PC-9 (cell line): ENCODE measurements at places on chromosomes 2 and 18. TPM values are rescaled to one million over a fixed set of nuclear protein-coding genes. Genes with fewer than 3 reads are reported as not detected.
A peak's percentile ranks its signal among the peaks of the same experiment; 100 is the strongest.

- no peaks in the 10 kb centered on the region for H3K36me3 ChIP-seq
- no peak overlapping the region for H3K4me3 ChIP-seq
- H3K27me3 ChIP-seq: no peaks in the 10 kb centered on the region
- H3K27ac ChIP-seq: peak overlapping the region; percentile 11; the same call in 1 of the 2 replicates
- no peak for DNase-seq
These were observed 105.0 kb downstream of the NEDD4L start for GRCh38 chr18:58148954-58149471.

TRPM8 gene
- 0.48 and 2.1 TPM in 2 replicates for total RNA-seq

GRCh38 chr18:56538746-56539145 lies 99.6 kb downstream of the TXNL1 start:
- no peak overlapping the region for H3K4me3 ChIP-seq
- H3K27ac ChIP-seq: no peak overlapping the region
- no peaks in the 10 kb centered on the region for H3K36me3 ChIP-seq
- H3K27me3 ChIP-seq: no peaks in the 10 kb centered on the region
- no peak for DNase-seq

- H3K4me3 ChIP-seq: no peak overlapping the region
- DNase-seq: no peak
- no peaks in the 10 kb centered on the region for H3K27me3 ChIP-seq
- peaks cover 2% of the 10 kb centered on the region; the same call in 1 of the 2 replicates for H3K4me1 ChIP-seq
- no peaks in the 10 kb centered on the region for H3K36me3 ChIP-seq
These were observed 7.3 kb upstream of the AMMECR1L start for GRCh38 chr2:127893033-127893432.

DNA sequence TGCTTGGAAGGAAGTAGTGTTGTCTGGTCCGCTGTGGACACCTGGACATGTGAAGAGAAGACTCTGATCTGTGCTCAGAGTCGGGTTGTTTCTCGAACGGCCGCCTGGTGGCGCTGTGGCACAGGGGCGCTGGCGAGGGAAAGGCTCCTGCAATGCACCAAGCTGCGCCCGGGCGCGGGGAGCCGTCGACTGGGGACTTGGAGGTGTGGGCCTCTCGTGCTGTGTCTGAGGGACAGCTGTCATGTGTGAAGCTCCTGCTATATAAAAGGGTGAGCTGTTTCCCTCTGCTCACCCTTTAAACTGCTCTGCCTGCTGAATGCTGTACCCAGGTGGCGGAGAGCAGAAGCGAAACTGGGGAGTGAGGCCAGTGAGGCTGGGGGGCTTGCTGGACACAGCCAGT lies 44.0 kb downstream of the GNAL start:
- H3K4me3 ChIP-seq: peak overlapping the region; percentile 25; the same call in 1 of the 2 replicates
- H3K36me3 ChIP-seq: no peaks in the 10 kb centered on the region
- H3K4me1 ChIP-seq: no peaks in the 10 kb centered on the region
- H3K27ac ChIP-seq: no peak overlapping the region
- DNase-seq: peak; percentile 80

DNA sequence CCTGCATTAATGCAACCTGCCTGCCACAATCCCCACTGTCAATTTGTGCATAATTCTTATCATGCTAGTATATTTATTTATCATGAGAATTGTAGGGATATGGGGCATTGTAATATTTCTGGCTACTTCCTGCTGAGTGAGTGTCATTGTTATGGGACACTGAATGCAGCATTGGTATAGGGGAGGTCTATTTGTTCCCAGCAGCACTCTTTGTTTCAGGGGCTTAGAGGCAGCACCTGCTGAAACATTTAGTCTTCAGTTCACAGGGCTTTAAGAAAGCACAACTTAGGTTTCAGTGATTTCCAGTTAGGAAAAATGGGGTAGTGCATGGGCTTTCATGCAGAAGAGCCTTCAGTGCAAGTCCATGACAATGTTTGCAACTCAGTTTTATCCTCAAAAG lies 23.6 kb downstream of the SULT1C3 start:
- H3K27me3 ChIP-seq: no peaks in the 10 kb centered on the region
- no peaks in the 10 kb centered on the region for H3K36me3 ChIP-seq
- H3K27ac ChIP-seq: no peak overlapping the region
- peaks cover 15% of the 10 kb centered on the region for H3K4me1 ChIP-seq
- H3K4me3 ChIP-seq: no peak overlapping the region

GRCh38 chr2:102155703-102156515 lies 13.4 kb downstream of the IL1R1 start:
- no peaks in the 10 kb centered on the region for H3K27me3 ChIP-seq
- DNase-seq: peak; percentile 96
- H3K27ac ChIP-seq: peak overlapping the region; percentile 64
- H3K4me3 ChIP-seq: no peak overlapping the region
- peaks cover 45% of the 10 kb centered on the region for H3K4me1 ChIP-seq

PIEZO2 gene
- total RNA-seq: not detected in 2 replicates

FAM210A gene
- 27.3 and 29.3 TPM in 2 replicates for total RNA-seq

DNA sequence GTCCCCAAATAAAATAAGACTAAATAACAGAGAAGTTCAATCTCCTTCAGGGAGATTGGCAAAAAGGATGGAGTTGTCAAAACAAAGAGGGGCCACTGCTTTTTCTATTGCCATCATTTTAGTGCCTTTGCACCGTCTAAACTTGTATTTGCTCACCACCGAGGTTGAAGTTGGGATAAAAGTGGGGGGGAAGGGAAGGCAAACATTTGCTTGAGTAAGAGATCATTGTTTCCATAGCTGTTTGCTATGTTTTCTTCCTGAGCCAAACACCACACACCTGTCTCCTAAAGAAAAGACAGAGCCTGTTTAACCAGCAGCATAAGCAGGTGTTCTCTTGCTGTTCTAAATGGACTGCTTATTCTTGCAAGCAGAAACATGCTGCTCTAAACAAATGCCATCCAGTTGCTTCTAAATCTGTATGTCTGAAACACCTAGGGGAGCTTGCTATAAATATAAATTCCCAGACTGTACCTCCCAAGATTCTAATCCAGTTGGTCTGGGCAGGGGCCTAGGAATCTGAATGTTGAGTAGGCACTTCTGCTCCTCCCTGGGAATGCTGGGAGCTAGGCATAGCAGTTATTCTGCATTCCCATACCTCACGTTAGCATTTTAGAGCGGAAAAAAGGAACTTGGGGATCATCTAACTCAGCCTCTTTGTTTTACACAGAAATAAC lies 179.4 kb upstream of the ARL4C start:
- no peaks in the 10 kb centered on the region for H3K36me3 ChIP-seq
- DNase-seq: no peak
- H3K27me3 ChIP-seq: no peaks in the 10 kb centered on the region
- peaks cover 76% of the 10 kb centered on the region for H3K4me1 ChIP-seq
- H3K4me3 ChIP-seq: no peak overlapping the region

- peaks cover 7% of the 10 kb centered on the region; the same call in 1 of the 2 replicates for H3K4me1 ChIP-seq
- no peak overlapping the region for H3K4me3 ChIP-seq
- DNase-seq: no peak
- peaks cover 55% of the 10 kb centered on the region for H3K36me3 ChIP-seq
These were observed 104.2 kb downstream of the SH3BP4 start for GRCh38 chr2:235055891-235056516.

UBR3 gene
- total RNA-seq: 10.9 and 21.9 TPM in 2 replicates

DNA sequence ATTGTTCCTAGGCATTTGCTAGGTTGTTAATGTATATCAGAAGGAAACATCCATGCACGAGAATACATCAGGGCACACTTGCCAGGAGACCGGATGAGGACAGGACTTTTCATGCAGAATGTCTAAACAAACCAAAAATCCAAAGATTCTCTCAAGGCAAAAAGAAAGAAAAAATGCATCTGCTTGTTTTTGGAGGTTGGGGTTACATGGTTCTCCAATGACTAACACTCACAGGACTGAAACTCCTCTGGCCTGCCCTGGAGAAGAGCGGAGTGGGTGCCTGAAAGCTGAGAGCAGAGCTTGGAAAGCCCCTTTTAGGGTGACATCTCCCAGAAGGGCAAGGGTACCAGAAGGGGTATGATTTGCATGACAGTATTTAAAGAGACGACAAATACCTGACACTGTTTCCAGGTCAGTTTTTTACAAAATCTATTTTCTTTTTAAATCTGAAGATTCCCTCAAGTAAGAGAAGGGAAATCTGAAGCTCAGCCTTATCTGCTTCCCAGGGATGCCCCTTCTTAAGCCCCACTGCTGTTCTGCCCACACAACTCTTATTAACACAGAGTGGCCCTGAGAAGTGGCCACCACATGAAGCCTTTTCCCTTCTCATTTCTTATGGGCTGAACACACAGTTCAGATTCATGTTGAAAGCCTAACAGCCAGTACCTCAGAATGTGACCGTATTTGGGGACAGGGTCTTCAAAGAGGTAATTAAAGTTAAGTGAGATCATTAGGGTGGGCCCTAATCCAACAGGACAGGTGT lies 216.4 kb downstream of the STK39 start:
- no peak for DNase-seq
- H3K4me1 ChIP-seq: no peaks in the 10 kb centered on the region
- no peaks in the 10 kb centered on the region for H3K27me3 ChIP-seq
- H3K27ac ChIP-seq: no peak overlapping the region

GRCh38 chr18:45168866-45169600 lies 446.2 kb upstream of the SLC14A2 start:
- no peaks in the 10 kb centered on the region for H3K27me3 ChIP-seq
- H3K27ac ChIP-seq: peak overlapping the region; percentile 59
- H3K4me1 ChIP-seq: peaks cover 70% of the 10 kb centered on the region
- no peaks in the 10 kb centered on the region for H3K36me3 ChIP-seq
- no peak for DNase-seq

GRCh38 chr2:5915881-5916310 lies 223.7 kb downstream of the SOX11 start:
- H3K4me3 ChIP-seq: no peak overlapping the region
- no peak for DNase-seq
- H3K27me3 ChIP-seq: no peaks in the 10 kb centered on the region
- no peaks in the 10 kb centered on the region for H3K4me1 ChIP-seq
- H3K36me3 ChIP-seq: no peaks in the 10 kb centered on the region
